Thymus (tissue), 14 donors: ENCODE measurements at places on chromosomes 13 and 19.

GRCh38 chr19:40982594-40983101 lies 8.4 kb upstream of the CYP2B6 start:
- no peak for DNase-seq

DNA sequence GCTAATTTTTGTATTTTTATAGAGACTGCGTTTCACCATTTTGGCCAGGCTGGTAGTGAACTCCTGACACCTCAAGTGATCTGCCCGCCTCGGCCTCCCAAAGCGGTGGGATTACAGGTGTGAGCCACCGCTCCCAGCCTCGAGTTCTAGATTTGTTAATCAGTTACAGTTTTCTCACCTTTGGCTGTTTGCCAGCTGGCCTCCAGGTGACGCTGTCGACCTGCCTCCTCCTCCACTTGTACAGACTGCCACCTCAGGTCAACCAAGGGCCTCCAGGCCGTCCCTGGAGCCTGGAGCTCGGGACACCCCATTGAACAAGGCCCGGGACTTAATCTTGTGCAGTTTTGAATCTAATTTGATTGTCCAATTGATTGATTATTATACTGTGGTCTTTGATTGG lies 45.5 kb downstream of the IER2 start:
- DNase-seq: no peak

DNA sequence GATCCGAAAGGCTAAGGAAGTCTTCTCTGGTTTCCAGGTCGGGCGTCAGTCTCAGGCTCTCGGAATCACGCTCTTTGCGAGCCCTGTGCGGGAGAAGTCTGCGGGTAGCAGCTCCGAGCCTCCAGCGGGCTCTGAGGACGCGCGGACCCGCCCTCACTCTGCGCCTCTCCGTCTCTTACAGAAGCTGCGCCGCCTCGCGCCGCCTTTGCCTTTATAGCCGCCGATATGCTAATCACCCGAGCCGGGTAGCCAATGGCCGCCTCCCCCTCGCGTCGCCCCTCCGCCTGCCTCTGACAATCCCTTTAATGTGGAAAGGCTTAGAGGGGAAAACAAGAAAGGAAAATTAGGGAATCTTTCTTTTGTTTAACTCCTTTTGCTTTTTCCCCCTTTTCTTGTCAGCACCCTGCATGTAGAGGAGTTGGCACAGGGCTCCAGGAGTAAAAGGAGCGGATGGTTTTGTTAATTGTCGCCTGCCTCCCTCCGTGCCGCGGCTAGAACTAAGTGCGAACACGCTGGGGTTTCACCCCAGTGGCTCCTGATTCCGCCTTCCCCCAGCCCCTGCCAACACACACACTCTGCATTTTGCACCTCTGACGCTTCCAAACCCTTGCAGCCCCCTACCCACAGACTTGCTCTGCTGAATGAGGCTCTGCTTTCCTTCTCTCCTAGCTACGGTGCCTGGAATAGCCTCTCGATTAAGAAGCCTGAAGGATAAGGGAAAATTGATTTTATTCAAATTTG lies at the start of gene PCDH8:
PCDH8 (minus strand) TSS at position 186 of the 741 bp plus-strand sequence. CDS start 204 bp downstream, outside the sequence.
- DNase-seq: no peak

DNA sequence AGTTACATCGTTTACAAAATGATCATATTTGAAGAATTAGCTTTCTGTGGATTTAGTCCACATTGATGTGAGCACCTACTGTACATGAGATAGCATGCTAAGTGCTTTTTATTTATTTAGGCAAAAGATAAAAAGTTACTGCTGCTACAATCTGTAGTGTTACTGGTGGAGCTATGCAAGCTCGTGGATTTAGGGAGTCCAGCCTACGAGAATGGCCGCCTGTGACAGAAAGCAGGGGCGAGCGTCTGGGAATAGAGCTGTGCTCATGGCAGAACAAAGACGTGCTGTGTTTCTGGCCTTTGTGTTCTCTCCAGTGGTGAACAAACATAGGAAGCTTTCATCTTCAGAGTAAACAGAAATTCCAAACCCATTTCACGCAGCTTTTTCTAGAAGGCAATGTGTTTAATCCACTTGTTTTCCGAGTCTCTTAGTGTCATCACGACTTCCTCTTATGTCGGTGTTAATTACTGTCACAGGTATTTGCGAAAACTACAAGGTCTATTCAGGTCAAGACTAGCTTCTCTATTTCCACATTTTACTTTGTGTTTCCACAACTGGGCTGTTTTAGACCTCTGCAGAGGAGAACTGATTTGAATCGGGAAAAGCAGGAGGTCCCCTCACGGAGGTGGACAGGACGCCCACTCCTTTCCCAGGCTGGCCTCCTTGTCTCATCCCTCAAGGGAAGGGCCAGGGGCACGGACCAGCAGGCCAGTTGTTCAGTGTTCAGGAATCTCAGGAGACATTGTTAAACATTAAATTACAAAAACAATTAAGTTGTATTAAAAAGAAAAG lies 67.3 kb downstream of the ATP11A start:
- no peak for DNase-seq

- no peak for DNase-seq
Observed at GRCh38 chr13:99261059-99261458, 2.9 kb upstream of the GPR18 start.
